ENCODE measurements at places on chromosomes 4 and X.

DNA sequence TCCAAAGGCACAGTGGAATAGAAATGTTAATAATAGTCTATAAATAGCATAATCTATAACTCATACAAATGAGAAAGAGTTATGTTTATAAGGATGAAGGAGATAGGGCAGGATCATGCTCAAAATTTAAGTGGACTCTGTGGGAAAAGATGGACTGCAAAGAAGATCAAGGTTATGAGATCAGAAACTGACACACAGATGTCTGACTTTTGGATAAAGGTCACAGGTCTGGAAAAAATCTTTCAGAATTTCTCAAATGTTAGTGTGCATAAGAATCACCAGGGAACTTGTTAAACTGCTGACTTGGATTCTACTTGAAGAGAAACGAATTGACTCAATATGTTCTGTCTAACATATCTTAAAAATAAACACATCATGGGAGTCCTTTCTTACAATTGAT is 104.1 kb downstream of the FSTL5 start:
- no peak for DNase-seq

GRCh38 chrX:10483191-10483831 is 137.1 kb downstream of the MID1 start:
- DNase-seq = no peak

- no peak for DNase-seq
These were observed 165.4 kb downstream of the SH3BGRL start for GRCh38 chrX:81367291-81367690.

DNA sequence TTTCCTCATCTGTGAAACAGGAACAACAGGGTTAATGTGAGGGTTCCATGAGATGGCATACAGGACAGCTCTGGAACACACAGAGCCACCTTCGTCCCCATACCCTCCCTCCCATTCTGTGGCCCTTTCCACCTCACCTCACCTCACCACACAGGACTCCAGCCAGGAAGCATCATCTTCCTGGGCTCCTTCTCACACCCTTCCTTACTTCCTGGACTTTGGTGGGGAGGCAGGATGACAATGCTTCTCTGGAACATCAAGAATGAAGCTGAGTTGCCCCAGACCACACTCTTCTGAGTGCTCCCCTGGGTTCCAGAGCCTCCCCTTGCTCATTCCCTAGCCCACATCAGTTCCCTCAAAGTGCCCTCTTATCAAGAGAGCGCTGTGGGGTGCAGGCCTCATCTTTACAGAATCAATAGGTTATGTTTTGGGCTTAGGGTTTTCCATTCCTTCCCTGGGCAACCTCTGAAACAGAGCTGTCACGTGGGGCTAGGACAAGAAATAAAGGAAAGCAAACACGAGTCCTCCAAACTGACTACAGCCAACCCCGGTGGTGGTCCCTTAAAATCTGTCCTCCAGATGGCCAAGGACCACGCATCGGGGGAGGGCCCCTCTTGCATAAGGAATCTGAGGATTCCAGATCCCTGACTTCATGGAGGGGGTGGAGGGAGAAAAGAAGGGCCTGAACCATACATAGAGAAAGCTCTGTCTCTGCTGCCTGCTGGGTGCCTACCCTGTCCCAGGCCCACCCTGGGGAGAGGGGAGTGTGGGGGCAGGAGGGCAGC is 74.4 kb upstream of the ATP6AP2 start:
- DNase-seq = no peak

DNA sequence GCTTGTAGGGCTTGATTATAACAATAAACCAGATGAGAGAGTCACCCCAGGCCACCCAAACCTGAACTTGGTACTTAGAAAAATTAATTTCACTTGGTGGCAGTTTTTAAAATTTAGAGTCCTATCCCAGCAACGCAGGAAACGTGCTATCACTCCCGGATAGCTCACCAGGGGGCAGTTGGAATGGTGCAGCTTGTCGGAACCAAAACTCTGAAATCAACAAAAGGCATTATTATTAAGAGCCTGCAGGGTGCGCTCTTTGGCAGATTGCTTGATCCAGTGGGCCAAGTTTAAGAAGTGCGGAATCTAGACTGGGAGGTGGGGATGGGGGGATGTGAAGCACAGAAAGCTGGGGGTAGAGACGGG is 2.4 kb downstream of the FRAS1 start:
- peak; percentile 85 for DNase-seq

- DNase-seq = peak; percentile 22
These were observed 30.0 kb upstream of the MYOZ2 start for GRCh38 chr4:119105605-119106004.

GRCh38 chr4:56272927-56273326 is 114.4 kb downstream of the AASDH start:
- no peak for DNase-seq

All from fibroblast of mammary gland (primary cell).